PC-9 (cell line): ENCODE measurements at places on chromosomes 5 and 9. TPM values are rescaled to one million over a fixed set of nuclear protein-coding genes. Genes with fewer than 3 reads are reported as not detected.

DNA sequence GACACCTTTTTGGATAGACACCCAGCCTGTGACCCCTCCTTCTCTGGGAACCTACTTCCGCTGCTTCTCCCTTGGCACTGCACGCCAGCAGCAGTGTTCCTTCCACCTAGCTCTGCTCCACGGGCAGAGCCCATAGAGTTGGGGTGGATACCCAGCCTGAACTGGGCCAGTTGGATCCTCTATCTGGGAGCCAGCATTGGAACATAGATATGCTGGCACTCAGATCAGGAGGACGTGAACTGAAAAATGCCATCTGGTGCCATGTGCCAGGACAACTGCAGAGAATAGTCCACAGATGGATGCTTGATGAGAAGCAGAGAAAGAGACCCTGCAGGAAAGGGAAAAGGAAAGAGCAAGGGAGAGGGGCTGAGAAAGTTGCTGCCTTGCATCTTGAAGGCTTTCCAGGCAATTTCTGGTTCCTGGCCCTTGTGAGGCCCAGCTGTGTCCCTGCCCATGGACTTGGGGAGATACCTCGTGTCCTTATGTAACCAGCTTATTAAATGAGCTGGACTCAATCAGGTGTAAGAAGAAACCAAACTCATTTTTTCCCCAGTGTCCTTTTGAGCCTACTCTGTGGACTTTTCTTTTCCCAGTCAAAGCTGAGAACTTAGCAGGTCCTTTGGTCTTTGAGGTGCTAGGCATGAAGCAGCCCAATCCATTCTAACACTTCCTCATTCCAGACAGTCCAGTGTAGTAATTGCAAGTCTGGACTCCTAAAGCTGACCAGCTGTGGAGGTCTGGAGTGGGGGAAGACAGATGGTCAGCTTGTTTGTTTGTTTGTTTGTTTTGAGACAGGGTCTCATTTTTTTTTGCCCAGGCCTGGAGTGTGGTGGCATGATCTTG lies 39.1 kb downstream of the ANGPTL2 start:
- no peaks in the 10 kb centered on the region for H3K36me3 ChIP-seq
- H3K4me1 ChIP-seq: peaks cover 12% of the 10 kb centered on the region
- H3K27me3 ChIP-seq: no peaks in the 10 kb centered on the region

GRCh38 chr9:3137347-3137695 lies 293.4 kb upstream of the PUM3 start:
- no peak for DNase-seq
- no peak overlapping the region for H3K4me3 ChIP-seq
- H3K36me3 ChIP-seq: no peaks in the 10 kb centered on the region
- no peaks in the 10 kb centered on the region for H3K4me1 ChIP-seq

- H3K27ac ChIP-seq: no peak overlapping the region
- H3K36me3 ChIP-seq: no peaks in the 10 kb centered on the region
- no peaks in the 10 kb centered on the region for H3K27me3 ChIP-seq
- H3K4me1 ChIP-seq: peaks cover 38% of the 10 kb centered on the region
- DNase-seq: no peak
- no peak overlapping the region for H3K4me3 ChIP-seq
Observed at GRCh38 chr5:173767574-173768266, 120.4 kb upstream of the CPEB4 start.

GRCh38 chr5:82165740-82166530 lies 112.2 kb downstream of the RPS23 start:
- peaks cover 7% of the 10 kb centered on the region; the same call in 1 of the 2 replicates for H3K4me1 ChIP-seq
- H3K4me3 ChIP-seq: no peak overlapping the region
- peak; percentile 79 for DNase-seq
- H3K36me3 ChIP-seq: no peaks in the 10 kb centered on the region
- H3K27ac ChIP-seq: no peak overlapping the region

DNA sequence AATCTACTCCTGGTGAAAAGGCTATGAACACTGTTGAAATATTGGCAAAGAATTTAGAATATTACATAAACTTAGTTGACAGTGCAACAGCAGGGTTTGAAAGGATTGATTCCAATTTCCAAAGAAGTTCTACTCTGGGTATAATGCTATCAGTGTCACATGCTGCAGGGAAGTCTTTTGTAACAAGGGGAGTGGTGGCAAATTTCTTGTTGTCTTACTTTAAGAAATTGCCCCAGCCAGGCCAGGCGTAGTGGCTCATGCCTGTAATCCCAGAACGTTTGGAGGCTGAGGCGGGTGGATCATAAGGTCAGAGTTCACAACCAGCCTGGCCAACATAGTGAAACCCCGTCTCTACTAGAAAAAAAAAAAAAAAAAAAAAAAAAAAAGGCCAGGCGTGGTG lies 86.3 kb upstream of the OTULINL start:
- H3K27ac ChIP-seq: no peak overlapping the region
- no peak overlapping the region for H3K4me3 ChIP-seq
- H3K27me3 ChIP-seq: no peaks in the 10 kb centered on the region
- no peaks in the 10 kb centered on the region for H3K4me1 ChIP-seq
- H3K36me3 ChIP-seq: peaks cover 45% of the 10 kb centered on the region

DNA sequence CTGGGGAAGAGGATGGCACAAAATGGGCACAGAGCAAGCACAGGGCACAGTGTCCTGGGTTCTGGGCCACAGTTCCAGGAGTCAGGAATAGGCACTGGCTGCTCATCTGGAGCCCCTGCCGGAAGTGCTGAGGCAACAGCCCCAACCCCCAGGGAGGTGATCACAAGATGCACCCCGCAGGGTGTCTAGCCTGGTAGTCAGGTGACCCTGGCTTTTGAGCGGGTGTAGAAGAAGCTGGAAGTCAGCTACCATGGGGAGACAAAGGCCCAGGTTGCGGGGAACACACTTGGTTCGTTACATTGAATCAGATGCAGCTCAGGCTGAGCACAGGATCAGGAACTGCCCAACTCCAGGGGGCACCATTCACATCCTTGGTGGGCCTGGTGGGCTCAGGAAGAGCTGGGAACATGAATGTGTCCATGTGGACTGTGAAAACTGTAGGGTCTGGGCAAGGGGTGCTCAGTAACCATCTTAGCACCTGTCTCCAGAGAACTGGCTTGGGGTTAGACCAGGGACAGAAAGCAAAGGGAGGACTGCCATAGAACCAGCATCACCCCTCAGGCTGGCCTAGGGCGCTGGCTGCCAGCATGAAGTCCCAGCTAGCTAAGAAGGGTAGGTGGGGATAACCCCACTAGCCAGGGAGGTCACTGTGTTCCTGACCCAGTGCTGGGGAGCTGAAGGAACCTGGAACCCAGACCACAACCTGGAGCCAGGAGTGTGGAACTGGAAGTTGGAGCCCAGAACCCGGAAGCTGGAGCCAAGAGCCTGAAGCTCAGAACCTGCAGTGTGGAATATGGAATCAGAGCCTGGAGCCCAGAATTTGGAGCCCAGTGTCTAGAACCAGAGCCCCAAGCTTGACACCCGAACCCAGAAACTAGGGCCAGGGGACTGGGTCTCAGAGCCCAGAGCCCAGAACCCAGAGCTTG lies 6.1 kb upstream of the SLC34A1 start:
- DNase-seq: no peak
- peaks cover 9% of the 10 kb centered on the region; the same call in 1 of the 2 replicates for H3K4me1 ChIP-seq
- no peaks in the 10 kb centered on the region for H3K27me3 ChIP-seq
- H3K4me3 ChIP-seq: no peak overlapping the region
- no peaks in the 10 kb centered on the region for H3K36me3 ChIP-seq

DNA sequence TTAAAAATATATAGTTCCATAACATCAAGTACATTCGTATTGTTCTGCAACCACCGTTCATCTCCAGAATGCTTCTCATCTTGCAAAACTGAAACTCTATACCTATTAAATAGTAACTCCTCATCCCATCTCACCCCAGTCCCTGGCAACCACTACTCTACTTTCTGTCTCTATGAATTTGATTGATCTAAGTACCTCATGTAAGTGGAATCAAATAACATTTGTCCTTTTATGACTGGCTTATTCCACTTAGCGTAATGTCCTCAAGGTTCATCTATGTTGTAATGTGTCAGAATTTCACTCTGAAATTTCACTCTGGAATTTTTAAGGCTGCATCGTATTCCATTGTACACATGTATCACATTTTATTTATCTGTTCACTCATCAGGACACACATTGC lies 132.1 kb upstream of the RUSC2 start:
- H3K27ac ChIP-seq: no peak overlapping the region
- H3K4me1 ChIP-seq: no peaks in the 10 kb centered on the region
- H3K4me3 ChIP-seq: no peak overlapping the region
- no peaks in the 10 kb centered on the region for H3K27me3 ChIP-seq
- DNase-seq: no peak

DNA sequence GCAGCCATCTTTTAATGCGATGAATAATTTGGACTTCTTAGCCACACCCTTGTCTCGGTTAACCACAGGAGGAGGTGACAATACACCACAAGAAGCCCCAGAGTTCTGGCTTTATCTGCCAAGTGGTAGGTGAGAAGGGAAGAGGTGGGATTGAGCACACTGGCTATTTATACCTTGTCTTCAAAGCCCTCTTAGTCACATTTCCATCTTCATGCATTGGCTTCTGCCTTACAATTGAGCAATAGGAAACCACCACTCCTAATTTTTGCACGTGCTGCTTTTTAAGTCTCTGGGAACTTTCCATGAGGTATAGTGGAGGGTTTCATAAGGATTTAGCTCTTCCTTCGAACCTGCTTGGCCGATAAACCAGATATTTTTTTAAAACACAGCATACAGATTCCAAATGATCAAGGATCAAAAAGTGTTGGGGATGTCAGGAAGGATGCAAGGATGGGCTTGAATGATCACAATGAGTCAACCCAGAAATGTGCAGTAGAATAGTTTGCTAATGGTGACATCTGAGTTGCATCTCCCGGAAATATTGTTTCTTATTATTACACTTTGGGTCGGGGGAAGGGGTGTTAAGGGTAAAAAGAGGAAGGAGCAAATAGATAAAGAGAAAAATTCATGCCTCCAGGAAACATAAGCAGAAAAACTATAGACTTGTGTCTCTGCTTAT lies 25.5 kb downstream of the PLAC8L1 start:
- no peak overlapping the region for H3K27ac ChIP-seq
- no peaks in the 10 kb centered on the region for H3K36me3 ChIP-seq
- no peak for DNase-seq

GRCh38 chr5:59767211-59767605 lies 126.3 kb downstream of the PDE4D start:
- no peaks in the 10 kb centered on the region for H3K27me3 ChIP-seq
- H3K4me3 ChIP-seq: peak overlapping the region; percentile 88
- H3K36me3 ChIP-seq: no peaks in the 10 kb centered on the region
- peak overlapping the region; percentile 65; the same call in 1 of the 2 replicates for H3K27ac ChIP-seq
- DNase-seq: no peak

DNA sequence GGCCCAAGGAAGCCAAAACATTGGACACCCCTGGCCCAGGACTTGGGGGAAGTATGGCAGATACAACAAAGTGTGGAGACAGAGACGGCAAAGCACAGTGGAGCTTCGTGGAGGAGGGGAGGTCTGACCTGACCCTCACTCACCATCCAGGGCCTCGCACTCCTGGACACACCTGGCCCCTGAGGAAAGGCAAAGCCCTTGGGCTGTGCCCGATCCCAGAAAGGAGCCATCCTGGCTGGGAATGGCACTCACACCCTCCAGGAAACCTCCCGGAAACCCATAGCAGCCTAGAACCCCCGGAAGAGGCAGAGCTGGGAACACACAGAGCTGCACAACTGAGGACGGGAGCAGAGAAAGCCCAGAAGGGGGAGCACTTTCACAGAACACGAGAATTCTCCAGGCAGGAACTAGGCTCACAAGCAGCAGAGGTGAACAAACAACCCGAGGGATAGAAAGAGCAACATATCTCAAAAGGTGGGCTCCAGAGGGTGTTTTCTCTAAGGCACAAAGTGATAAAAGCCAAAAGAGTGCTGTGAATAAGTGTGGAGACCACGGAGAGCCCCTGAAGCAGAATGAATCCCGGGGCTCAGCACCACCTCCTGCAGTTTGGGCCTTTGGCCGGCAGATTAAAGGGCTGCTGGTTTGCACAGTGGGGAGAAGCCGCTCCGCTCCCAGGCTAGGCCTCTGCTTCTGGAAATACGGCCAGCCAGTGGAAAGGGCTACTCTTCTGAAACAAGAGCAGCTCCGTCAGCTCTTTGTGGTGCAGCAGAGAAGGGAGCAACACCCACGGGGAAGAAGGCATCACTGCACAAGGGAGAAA lies 108.2 kb downstream of the UBE2R2 start:
- no peak for DNase-seq
- no peak overlapping the region for H3K27ac ChIP-seq
- no peaks in the 10 kb centered on the region for H3K27me3 ChIP-seq
- H3K4me1 ChIP-seq: no peaks in the 10 kb centered on the region
- no peaks in the 10 kb centered on the region; the same call in 1 of the 2 replicates for H3K36me3 ChIP-seq

GRCh38 chr9:138064547-138064946 lies 187.0 kb downstream of the CACNA1B start:
- H3K36me3 ChIP-seq: no peaks in the 10 kb centered on the region
- peaks cover 98% of the 10 kb centered on the region for H3K27me3 ChIP-seq
- H3K27ac ChIP-seq: no peak overlapping the region
- no peaks in the 10 kb centered on the region for H3K4me1 ChIP-seq
- no peak overlapping the region for H3K4me3 ChIP-seq
- DNase-seq: no peak

Gene IZUMO3
- not detected in 2 replicates for total RNA-seq

Gene PTPN3
- total RNA-seq: 19.0 and 20.2 TPM in 2 replicates

DNA sequence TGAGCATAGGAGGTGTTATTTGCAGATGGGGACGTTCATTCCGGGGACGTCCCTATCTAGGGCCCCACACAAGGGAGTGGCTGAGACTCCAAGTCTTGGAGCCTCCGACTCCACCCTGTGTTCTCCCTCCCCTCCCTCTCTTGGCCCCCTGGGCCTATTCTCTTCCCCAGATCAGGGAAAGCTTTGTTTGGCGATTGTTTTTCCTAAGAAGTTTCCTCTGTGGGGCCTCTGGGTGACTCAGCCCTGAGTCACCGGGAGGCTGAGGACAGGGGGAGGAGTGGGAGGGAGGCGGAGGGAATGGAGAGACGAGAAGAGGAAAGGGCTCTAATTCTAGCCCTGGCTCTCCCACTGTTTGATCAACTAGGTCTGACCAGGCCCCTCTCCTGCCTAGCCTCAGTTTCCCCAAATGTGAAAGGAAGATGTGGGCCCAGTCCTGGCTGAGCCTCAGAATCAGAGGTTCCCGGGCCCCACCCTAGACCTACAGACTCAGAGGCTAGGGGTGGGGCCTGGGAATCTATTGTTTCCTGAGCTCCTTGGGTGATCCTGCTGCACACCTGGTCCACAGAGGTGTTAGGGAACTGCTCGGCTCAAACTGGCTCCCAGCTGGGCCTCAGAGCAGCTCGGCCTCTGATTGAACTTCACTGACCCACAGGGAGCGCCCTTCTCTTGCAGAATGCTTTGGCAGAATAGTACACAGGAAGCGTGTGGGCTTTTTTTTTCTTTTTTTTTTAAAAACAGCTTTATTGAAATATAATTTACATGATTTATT lies 19.2 kb downstream of the GSN start:
- H3K4me3 ChIP-seq: peak overlapping the region; percentile 35; the same call in 1 of the 2 replicates
- H3K4me1 ChIP-seq: peaks cover 61% of the 10 kb centered on the region
- peak; percentile 94 for DNase-seq
- H3K36me3 ChIP-seq: no peaks in the 10 kb centered on the region
- H3K27me3 ChIP-seq: no peaks in the 10 kb centered on the region

- no peaks in the 10 kb centered on the region for H3K27me3 ChIP-seq
- H3K36me3 ChIP-seq: no peaks in the 10 kb centered on the region
- H3K27ac ChIP-seq: peak overlapping the region; percentile 88
- DNase-seq: no peak
- H3K4me1 ChIP-seq: peaks cover 52% of the 10 kb centered on the region
Observed at GRCh38 chr5:54745599-54745998, 228.0 kb downstream of the SNX18 start.

GRCh38 chr5:168801567-168801966 lies 222.4 kb upstream of the PANK3 start:
- H3K4me1 ChIP-seq: no peaks in the 10 kb centered on the region
- H3K36me3 ChIP-seq: no peaks in the 10 kb centered on the region
- H3K27me3 ChIP-seq: peaks cover 77% of the 10 kb centered on the region
- no peak for DNase-seq
- no peak overlapping the region for H3K4me3 ChIP-seq
